Pulmonary artery endothelial cell (primary cell): ENCODE measurements at places on chromosomes 7 and 10. TPM values are rescaled to one million over a fixed set of nuclear protein-coding genes. Genes with fewer than 3 reads are reported as not detected.

The TFPI2 gene
- 16.4 and 79.2 TPM in 2 replicates for total RNA-seq

The CHAT gene
- not detected in 2 replicates for total RNA-seq

The OR9A2 gene
- not detected in 2 replicates for total RNA-seq

The TECTB gene
- not detected in 2 replicates for total RNA-seq

The PLXNA4 gene
- total RNA-seq: 12.5 and 15.5 TPM in 2 replicates

The GPC2 gene
- total RNA-seq: 2.2 and 4.1 TPM in 2 replicates

The LRRD1 gene
- total RNA-seq: not detected in 2 replicates

The PVRIG gene
- not detected in 2 replicates for total RNA-seq

The PDZD7 gene
- total RNA-seq: 0.46 and 0.63 TPM in 2 replicates

The TMEM178B gene
- total RNA-seq: 0.07 TPM in 1 of 2 replicates, not detected in the other

The FAM25A gene
- not detected in 2 replicates for total RNA-seq

The TMEM213 gene
- not detected in 2 replicates for total RNA-seq

The CFAP69 gene
- 1.8 and 3.6 TPM in 2 replicates for total RNA-seq

The SPAG6 gene
- not detected in 2 replicates for total RNA-seq

The CCL26 gene
- total RNA-seq: not detected in 2 replicates

The GPR26 gene
- total RNA-seq: not detected in 2 replicates

The PBLD gene
- 3.0 and 3.9 TPM in 2 replicates for total RNA-seq

The PRTFDC1 gene
- 6.7 and 22.5 TPM in 2 replicates for total RNA-seq

The PAX2 gene
- not detected in 2 replicates for total RNA-seq

The LAMTOR4 gene
- total RNA-seq: 68.4 and 109 TPM in 2 replicates

The PRRT4 gene
- total RNA-seq: not detected in 2 replicates

The PLPP4 gene
- 5.2 and 16.5 TPM in 2 replicates for total RNA-seq

The RBM28 gene
- total RNA-seq: 19.7 and 39.9 TPM in 2 replicates

The SORCS1 gene
- not detected in 2 replicates for total RNA-seq

The PLXDC2 gene
- 0.59 and 2.9 TPM in 2 replicates for total RNA-seq

The MYL10 gene
- not detected in 2 replicates for total RNA-seq

The ZNF488 gene
- total RNA-seq: not detected in 2 replicates

The GRID1 gene
- not detected in 2 replicates for total RNA-seq
